SJSA1 (cell line): ENCODE measurements at places on chromosomes 1 and 21.

DNA sequence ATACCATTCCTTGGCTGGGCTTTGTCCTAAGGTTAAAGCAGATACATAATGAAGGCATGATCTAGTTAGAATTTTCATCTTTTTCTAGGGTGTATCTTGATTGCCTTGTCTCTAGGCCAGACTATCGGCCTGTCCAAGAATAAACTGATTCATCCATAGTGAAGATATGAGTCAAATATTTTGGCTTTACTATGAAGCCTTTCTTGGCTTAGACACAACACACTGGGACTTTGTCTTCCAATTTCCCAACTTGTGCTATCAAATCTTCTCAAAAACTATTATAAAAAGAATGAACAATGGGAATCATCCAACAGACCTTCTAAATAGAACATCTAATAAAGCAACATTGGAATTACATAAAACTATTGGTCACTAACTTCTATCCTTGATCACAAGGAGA, 64.8 kb downstream of the WARS2 start:
- no peak for DNase-seq

DNA sequence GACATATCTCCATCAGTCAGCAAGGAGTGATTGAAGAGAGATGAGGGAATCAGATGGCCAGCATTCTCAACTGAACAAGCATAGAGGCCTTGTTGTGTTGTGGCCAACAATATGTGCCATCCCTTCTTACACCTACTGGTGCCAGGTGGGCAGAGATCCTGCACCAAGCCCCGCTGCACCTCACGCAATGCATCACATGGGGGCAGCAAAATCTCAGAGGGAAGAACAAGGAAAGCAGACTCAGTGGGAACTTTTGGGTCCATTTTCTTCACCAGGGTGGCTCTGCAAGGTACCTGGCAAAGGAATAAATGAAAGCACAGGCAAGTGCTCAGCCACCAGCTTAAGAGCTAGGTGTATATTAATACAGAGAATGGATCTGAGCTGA, 33.2 kb downstream of the HSD3B2 start:
- no peak for DNase-seq

GRCh38 chr1:56466538-56466937, 112.8 kb downstream of the PLPP3 start:
- DNase-seq: no peak

DNA sequence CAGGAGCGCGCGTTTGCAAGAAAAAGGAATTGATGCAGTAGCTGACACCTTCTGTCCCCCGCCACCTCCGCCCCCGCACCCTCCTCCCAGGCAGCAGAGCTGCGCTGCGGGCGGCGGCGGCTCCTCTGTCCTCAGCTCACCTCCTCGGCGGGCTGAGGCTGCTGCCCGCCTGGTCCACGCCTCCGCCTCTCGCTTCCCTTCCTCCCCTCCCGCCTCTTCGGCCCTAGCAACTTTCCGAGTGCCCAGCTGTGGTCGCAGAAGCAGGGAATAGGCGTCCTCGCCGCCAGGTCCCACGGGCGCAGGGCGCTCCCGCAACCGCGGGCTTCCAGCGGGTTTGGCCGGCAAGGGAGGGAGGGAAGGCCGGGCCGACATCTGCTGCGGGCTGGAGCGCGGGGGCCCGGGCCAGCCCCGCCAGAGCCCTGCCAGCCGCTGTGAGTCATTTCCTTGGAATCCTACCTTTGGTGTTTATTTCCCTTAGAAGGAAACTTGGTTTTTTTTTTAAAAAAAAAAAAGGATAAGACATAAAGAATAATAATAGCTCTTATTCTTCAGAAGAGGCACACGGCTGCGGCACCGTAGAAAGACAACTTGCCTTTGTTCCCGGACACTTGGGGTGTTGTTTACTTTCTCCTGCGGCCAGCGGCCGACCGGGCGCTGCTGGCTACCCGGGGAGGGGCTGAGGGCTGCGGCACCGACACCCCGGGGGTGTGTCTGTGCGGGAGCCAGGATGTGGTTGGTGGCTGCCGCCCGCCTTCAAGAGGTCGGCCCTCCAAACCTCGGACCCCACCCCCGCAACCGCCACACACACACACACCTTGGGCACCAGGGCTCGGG, 1.1 kb downstream of the SERTAD4 start:
- peak; percentile 91 for DNase-seq

DNA sequence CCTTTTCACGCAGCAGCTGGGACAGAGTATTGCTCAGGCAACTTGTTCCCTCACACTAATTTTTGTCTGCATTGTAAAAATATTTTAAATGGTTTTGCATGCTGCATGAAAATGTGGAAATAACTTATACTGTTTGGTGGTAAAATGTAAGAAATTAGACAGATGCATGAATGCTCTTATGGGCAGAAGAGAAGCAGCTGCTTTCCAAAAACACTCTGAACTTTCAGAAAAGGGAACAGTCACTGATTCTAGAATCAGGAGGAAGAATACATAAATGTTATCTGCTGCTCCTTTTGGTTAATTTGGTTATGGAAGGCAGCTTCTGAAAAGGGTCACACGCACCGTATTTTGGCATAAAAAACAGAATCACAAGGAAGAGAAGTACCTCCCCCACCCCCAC, 87.0 kb upstream of the RUNX1 start:
- no peak for DNase-seq

- no peak for DNase-seq
These were observed 40.3 kb downstream of the KIF1B start for GRCh38 chr1:10250663-10251062.

DNA sequence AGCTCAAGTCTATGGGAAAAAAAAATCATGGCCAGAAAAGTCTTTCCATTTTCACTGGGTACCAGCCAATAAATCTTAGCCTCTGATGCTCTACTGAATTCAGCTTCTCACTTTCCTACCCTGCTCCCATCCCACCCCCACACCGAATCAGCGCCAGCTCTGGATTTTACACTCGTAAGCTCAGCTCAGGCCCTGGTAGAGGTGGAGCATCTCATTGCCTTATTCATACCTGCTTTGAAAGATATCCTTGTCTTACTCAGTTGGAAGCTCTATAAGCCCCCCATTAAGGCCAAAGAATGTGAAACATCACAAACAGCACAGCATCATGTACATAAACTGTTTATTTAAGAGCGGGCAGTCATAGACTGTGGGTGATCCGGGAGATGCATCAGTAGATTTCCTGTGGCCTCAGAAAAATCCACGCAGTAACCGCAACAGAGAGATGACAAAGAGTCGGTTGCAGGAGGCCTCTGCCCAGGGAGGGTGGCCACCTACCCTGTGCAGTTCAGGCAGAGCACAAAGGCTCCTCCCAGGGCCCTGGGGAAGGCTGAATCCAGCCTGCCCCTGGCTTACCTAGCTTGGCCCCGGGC, 36.4 kb upstream of the ETS2 start:
- DNase-seq: peak; percentile 98

- DNase-seq: no peak
These were observed 56.7 kb downstream of the LACTBL1 start for GRCh38 chr1:22915816-22916470.

GRCh38 chr1:92964998-92965397, 3.7 kb upstream of the DIPK1A start:
- DNase-seq: no peak
